ENCODE measurements at places on chromosomes 2 and 18.

- DNase-seq: no peak
Observed at GRCh38 chr18:58313491-58314032, 269.5 kb downstream of the NEDD4L start.

DNA sequence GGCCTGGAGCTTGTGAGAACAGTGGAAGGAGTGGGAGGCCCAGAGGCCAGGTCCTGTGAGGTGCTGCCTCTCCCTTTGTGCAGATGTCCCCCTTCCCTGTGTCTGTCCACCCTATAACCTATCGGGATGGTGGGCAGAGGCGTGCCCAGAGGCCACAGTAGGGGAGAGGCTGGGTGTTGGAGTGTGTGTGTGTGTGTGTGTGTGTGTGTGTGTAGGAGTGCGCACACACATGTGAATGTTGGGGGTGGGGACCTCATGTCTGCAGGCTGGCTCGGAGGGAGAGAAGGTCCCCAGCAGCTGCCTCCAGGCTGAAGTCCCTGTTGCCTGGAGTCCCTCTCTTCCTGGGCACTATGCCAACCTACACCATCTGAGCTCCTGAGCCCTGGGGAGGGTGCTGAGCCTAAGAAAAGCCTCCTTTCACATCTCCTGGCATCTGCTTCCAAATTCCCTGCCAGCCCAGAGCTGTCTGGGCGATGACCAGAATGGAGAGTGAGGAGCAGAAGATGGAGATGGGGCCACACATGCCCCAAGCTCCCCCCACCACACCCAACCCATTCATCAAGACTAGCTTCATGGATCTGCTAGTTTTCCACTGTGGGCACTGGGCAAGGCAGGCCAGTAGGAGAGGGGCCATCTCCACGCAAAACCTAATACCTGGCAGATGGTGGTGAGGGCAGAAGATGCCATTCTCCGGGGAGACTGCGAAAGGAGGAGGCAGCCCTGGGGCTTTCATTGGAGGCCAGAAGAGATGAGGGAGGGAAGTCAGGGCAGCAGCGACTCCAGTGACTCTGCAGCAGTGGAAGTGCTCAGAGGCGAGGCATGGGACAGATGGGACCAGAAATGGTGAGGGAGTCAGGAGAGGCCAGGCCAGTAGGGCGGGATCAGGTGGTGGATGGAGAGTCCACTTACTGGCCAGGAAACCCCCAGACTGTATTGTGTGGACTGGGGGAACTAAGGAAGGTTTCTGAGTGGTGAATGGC is 20.3 kb downstream of the KCNK3 start:
- DNase-seq: no peak

- no peak for DNase-seq
Observed at GRCh38 chr2:225379856-225380255, 19.7 kb upstream of the NYAP2 start.

GRCh38 chr2:69830045-69830905 is 815 bp downstream of the GMCL1 start:
- peak; percentile 49 for DNase-seq

DNA sequence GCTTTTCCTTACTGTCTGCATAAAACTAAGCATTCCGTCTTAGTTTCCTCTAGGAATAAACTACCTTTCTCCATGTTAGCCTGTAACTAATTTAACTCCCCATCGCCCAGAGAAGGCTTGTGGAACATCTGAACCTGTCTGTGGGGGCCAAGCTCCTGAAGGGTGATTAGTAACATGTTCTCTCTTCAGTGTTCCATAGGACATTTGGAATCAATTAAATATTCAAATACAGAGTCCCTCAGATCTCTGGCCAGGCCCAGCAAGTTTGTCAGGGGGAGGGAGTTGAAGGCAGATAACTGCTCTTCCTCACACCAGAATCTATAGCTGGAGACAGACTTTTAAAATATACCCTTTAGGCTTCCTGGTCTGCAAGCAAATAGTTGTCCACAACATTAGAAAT is 8.8 kb downstream of the RDH14 start:
- no peak for DNase-seq

GRCh38 chr2:178933493-178933892 is 116.4 kb downstream of the CCDC141 start:
- no peak for DNase-seq

DNA sequence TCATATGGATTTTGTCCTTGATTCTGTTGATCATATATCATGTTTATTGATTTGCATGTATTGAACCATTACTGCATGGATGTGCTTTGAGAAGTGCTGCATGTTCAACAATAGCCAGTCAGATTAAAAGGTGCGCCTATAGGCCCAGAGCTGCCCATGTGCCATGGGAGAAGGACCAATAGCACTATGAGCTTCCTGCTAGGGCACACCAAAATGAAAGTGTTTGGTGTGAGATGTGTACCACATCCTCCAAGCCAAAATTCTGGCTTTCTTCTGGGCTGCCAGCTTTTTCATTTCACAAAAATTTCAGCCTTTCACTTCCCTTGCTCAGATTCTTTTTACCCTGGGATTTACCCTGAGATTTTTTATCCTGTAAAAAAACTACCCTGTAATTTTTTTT is 34.8 kb upstream of the MMADHC start:
- DNase-seq: no peak

DNA sequence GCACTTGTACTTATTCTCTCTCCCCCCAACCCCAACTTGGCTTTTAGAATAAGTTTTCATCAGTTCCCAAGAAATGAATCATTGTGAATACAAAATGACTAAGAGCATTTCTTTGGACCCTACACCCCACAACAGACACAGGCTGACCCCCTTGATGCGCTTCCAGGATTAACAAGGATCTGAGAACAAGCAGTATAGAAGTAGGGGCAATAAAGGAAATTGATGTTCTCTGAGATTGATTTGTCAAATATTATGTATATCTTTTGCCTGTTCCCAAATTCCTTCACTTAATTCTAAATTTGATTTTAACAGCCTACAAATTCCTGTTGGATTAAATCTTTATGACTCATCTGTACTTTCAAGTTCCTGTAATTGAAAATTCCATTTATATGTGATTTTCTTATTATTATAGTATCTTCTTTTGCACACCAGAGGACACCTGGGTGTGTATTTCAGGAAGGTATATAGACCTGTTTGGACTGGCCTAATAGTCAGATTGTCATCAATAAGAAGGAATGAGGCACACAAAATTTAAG is 10.2 kb upstream of the PTPN4 start:
- DNase-seq: no peak

- DNase-seq: no peak
Observed at GRCh38 chr2:42084231-42084671, 36.4 kb downstream of the PKDCC start.
